Fibroblast of lung (primary cell): ENCODE measurements at places on chromosomes 12 and 14. TPM values are rescaled to one million over a fixed set of nuclear protein-coding genes. Genes with fewer than 3 reads are reported as not detected.

GRCh38 chr12:14171106-14171505 lies 189.7 kb upstream of the GRIN2B start:
- DNase-seq = no peak

GRCh38 chr14:51023964-51024363 lies 70.9 kb downstream of the TRIM9 start:
- peak; percentile 51 for DNase-seq

- no peak for DNase-seq
These were observed 89.8 kb upstream of the DNM1L start for GRCh38 chr12:32589165-32589865.

GRCh38 chr12:43273467-43273866 lies 278.5 kb downstream of the ADAMTS20 start:
- DNase-seq = no peak

GRCh38 chr12:100508751-100509150 lies 35.1 kb downstream of the NR1H4 start:
- DNase-seq = no peak

- DNase-seq = no peak
These were observed 90.3 kb downstream of the PAX9 start for GRCh38 chr14:36751920-36752319.

GRCh38 chr12:94839347-94839746 lies 164.2 kb downstream of the NDUFA12 start:
- no peak for DNase-seq

DNA sequence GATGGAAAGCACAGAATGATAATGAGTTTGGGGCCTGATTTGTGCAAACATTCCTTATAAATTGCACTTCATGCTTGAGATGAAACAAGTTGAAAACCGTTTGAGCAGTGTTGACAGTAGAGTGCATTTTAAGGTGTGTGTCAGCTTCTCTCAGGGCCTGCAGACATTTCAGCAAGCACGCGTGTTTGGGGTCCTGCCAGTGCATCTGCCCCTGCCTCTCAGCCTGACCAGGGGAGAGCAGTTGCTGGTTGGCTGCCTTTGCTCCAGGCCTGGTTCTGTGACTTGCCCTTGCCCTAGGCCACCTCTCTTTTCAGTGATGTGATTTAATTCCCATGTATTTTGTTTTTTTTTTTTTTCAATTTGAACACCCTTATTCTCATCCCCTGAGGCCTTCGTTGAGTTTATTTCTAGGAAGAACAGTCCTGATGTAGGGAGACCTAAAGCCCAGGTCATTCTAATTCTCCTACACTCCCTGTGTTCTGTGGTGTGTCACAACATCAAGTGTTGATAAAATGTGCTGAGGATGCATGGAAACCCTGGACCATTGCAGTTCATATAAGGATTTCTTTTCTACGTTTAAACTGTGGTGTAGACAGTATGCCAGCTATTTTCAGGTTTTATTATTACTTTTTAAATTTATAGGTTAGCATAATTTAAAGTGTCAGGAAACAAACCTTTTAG lies 40.1 kb upstream of the AMN start:
- DNase-seq = no peak

DNA sequence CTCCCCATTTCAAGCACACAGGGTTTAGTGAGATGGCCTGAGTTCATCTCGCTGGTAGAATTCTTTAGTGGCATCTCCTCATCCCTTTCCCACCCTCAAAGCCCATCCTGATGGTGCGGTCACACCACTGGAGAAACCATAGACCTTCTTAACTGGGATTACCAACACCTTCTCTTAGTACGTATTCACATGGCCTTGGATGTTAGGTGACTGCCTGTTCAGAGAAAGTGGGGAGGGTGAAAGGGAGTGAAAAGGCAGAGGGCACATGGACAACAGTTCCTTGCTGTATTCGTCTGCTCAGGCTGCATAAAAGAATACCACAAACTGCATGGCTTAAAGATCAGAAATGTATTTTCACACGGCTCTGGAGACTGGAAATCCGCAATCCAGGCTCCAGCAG lies 306.1 kb downstream of the ZFP36L1 start:
- no peak for DNase-seq

GRCh38 chr12:30613119-30613830 lies 82.4 kb downstream of the IPO8 start:
- peak; percentile 76 for DNase-seq

- no peak for DNase-seq
These were observed 7.7 kb downstream of the RACGAP1 start for GRCh38 chr12:50017641-50018040.

DNA sequence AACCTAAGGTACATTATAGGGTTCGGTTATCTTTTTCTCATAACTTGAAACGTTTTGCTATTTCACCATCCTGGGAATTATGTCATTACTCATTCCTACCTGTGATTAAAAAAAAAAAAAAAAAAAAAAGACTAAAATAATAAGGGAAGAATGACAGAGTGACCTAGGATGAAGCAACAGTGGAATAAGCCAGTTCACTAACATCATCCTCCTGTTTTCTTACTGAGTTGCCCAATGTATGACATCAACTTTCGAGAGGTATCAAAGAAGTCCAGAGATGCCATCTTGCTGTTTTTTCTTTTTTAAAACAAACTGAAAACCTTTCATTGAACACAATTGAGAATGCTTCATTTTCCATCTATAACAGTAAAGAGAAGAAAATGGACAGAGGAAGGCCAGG lies 42.8 kb downstream of the AMN start:
- no peak for DNase-seq

GRCh38 chr12:65765436-65765813 lies 58.9 kb upstream of the HMGA2 start:
- DNase-seq = peak; percentile 96

GRCh38 chr12:89225808-89226411 lies 126.4 kb downstream of the DUSP6 start:
- peak; percentile 87 for DNase-seq

The DPPA3 gene
- total RNA-seq = not detected in 2 replicates

The NFE2 gene
- total RNA-seq = under 0.01 and 0.17 TPM in 2 replicates

The SELPLG gene
- total RNA-seq = 0.51 and 1.5 TPM in 2 replicates

The CACNA1C gene
- 7.4 and 11.4 TPM in 2 replicates for total RNA-seq

The ITFG2 gene
- 11.0 and 13.5 TPM in 2 replicates for total RNA-seq

The CAND1 gene
- 101 and 103 TPM in 2 replicates for total RNA-seq

The RPGRIP1 gene
- under 0.01 TPM in 1 of 2 replicates, not detected in the other for total RNA-seq

The CMKLR1 gene
- under 0.01 TPM in 1 of 2 replicates, not detected in the other for total RNA-seq

The KSR2 gene
- total RNA-seq = not detected in 2 replicates

The SPX gene
- total RNA-seq = 0.50 and 1.3 TPM in 2 replicates

The MMP14 gene
- total RNA-seq = 346 and 375 TPM in 2 replicates

The PTCSC3 gene
- total RNA-seq = not detected in 2 replicates

The RNF212B gene
- total RNA-seq = not detected in 2 replicates
